CD8-positive, alpha-beta memory T cell (primary cell): ENCODE measurements at places on chromosomes 3 and 15. TPM values are rescaled to one million over a fixed set of nuclear protein-coding genes. Genes with fewer than 3 reads are reported as not detected.

GRCh38 chr3:173943264-173943663, 545.7 kb downstream of the NLGN1 start:
- DNase-seq = no peak

The TGM5 gene
- not detected for total RNA-seq

- DNase-seq = no peak
Observed at GRCh38 chr3:18027161-18027939, 284.9 kb upstream of the TBC1D5 start.

GRCh38 chr15:67785431-67785830, 39.9 kb upstream of the SKOR1 start:
- DNase-seq = no peak

- no peak for DNase-seq
Observed at GRCh38 chr3:23668430-23668904, 137.3 kb upstream of the UBE2E1 start.

The RASGRF1 gene
- total RNA-seq = not detected

- no peak for DNase-seq
Observed at GRCh38 chr3:178538056-178538455, 1.8 kb downstream of the KCNMB2 start.

The DAG1 gene
- total RNA-seq = 21.2 TPM

DNA sequence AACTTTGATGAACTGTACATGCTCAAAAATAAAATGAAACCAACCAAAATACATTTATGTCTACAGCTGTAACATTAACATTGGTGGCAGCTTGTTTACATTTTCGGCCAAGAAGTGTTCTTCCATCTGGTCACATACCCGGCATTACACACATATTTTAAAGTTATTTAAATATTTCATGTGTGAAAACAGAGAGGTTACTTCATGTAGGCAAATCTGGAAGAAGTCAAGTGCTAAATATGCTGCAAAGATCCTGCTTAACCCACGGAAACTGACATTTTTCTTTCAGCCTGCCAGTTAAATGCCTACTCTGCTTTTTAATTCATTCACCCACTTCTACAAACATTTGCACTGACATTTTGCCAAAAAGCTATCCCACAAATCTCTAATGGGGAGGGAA, 69.7 kb downstream of the MB21D2 start:
- DNase-seq = no peak

The UBAP1L gene
- total RNA-seq = 3.5 TPM

DNA sequence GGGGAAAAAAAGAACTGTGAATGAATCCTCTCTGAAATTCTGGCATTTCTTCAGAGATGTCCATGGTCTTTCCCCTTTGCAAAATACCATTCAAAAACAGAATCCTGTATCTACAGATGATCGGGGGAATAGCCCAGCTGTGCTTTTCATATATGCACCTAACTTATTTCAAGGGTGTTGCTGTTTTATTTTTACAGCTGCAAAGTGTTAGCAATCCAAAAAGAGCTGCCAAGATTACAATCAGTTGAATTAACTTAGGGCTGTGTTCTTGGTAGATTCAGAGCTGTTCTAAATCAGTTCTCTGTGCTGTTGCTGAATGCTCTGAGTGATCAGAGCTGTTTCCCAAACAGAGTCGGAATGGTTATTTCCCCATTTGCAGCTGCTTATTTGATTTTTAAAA, 175.7 kb upstream of the SEMA6D start:
- no peak for DNase-seq

GRCh38 chr3:186268616-186269448, 93.2 kb downstream of the DGKG start:
- DNase-seq = no peak

DNA sequence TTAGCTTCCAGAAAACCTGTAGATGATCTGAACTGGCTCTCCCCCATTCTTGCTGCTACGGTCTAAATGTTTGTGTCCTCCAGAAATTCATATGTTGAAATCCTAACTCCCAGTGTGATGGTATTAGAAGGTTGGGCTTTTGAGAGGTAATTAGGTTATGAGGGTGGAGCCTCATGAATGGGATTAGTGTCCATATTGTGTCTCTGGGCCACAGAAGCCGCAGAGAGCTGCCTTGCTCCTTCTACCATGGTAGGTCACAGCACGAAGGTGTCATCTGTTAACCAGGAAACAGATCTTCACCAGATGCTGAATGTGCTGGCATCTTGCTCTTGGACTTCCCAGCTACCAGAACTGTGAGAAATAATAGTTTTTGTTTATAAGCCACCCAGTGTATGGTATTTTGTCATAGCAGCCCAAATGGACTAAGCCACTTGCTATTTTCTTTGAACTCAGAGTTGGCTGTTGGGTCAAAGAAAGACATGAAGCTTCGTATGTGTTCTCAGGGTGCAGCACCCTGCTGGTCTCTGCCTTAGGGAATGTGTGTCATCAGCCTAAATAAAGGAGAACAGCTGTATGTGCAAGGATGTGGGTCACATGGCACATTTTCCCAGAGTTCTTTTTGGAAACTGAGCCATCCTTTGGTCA, 317.5 kb upstream of the SLCO3A1 start:
- DNase-seq = no peak

The HYKK gene
- 0.82 TPM for total RNA-seq

DNA sequence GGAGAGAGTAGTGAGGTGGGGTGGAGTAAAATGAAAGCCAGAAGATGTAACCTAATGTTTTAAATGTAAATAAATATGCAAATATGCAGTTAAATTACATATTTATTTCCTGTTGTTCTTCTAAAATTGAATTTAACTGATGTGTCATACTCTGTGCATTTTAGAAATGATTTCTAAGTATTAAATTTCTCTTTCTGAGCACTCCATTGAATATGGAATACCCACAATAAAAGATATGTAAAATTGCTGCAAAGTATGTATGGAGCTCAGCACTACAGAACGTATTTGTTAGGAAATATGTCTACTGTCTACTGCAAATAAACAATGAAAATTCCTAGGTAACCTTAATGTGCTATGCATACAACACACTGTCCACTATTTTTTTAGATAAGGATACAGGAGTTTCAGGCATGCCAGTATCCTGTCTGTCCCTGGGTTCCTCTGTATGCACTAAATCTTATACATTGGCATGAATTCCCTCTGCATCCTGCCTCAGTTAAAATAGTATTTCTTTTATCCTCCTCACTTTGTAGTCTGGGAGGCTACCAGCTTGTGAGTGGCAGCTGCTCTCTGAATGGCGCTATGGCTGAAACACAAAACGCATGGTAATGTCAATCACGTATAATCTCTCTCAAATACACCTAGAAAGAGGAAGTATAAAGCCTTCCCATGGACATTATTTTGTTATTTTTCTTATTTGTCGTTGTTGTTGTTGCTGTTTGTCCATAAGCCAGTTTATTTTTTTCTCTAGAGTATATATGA, 579.5 kb downstream of the PYDC2 start:
- no peak for DNase-seq

DNA sequence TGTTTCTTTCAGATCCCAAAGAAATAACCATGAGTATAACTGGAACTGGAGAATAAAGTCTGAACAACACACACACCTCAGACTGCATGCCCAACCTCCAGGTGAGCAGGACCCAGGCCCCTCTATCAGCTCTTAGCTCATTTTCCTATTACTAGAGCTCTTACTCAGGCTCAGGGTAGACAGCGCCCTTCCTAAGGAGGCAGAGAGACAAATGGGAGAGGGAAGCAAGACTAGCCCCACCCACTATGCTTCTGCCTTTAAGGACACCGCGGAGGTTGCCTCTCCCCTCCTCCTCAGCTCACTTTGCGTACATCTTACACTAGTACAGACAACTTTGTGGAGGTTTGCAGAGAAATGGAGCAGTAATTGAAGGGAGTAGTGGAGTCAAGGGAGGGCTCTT, 44.0 kb upstream of the GLCE start:
- DNase-seq = no peak

DNA sequence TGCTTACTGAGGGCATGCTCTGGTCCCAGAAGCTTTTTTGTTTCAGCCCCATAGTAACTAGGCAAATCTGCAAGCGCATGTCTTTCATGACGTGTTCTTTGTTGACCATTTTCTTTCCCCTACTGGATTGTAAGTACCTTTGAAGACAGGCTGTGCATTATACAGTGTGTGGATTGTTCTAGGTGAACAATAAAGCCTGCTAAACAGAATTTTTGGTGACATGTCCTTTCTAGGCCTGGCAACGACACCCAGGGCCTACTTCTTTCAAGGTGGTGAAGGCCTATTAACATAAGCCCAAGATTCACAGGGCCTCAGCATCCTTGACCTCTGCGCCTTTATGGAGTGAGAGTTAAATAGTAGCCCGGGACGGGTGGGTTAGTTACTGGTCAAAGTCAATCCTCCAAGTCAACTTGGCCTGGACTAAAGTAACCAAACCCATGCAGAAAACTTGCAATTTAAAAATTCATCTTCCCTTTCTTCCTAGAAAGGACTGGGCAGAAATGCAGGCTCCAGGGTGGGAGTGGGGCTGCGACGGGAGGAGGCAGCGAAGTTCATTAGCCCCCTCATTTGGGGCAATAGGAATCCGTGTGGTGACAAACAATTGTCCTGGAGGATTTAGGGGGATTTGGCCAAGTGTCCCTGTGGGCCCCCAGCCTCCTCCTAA, 37.6 kb upstream of the TRIM71 start:
- DNase-seq = no peak

GRCh38 chr3:171802590-171802956, 7.7 kb downstream of the PLD1 start:
- no peak for DNase-seq

DNA sequence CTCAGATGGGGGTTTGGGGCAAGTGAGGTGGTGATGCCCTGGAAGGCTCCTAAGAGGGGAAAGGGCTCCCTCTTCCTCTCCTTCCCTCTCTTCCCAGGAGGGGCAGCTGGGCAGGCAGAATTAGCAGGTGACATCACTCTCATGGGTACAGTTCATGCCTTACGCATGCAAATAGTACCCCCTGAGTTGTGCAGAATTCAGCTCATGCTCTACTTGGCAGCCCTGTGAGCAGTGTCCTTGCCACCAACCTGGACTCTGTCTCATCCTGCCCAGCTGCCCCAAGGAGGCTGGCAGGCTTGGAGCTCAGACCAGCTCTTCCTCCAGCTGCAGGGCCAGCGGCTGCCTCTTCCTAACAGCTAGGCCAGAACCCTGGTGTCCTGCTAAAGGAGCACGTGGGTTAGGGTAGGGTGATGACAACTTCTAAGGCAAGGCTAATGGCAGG, 3.3 kb downstream of the CHAC1 start:
- no peak for DNase-seq

The PPCDC gene
- total RNA-seq = 35.5 TPM

The LTK gene
- total RNA-seq = 0.27 TPM

The GOLGA8O gene
- not detected for total RNA-seq

- no peak for DNase-seq
Observed at GRCh38 chr3:157463816-157464215, 27.2 kb downstream of the PTX3 start.
